NCI-H446 treated with DMSO at 0.1 percent for 48 hours (cell line): ENCODE measurements at places on chromosomes 11 and 22.

DNA sequence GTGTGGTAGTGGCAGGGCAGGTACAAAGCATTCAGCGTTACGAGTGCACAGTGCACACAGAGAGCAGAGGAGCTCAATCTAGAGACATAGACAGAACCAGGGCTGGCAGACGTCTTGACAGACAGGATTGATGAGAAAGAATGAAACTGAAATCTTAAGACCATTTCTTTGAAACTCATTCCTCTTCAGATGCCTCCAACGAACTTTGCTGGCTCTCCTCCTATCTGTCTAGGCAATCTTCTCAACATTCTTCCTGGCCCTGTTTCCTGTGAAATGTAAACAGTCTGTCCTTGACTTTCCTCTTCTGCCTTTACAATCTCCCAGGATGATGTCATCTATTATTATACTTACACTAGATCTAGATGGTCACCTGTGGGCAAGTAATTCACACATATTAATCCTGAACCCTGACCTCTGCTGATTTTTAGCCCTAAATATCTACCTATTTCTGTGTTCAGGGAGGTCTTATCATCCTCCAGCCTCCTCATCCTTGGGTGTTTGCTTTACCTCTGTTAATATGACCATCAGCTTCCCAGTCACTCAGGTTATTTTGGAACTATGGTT lies 119.5 kb downstream of the ENTHD1 start:
- DNase-seq, result no peak

DNA sequence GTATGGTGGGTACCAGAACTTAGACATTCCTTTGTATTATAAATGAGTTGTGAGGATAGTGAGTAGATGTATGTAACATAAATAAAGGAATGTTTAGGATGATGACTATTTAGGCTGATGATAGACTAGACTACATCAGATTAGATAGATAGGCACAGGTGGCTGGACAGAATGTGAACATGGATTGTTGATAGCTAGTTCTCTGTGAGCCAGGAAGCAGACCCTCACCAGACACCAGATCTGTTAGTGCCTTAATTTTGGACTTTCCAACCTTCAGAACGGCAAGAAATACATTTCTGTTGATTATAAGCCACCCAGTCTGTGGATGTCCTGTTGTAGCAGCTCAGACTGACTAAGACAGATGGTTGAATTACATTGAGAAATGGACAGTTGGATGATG lies 99.4 kb downstream of the SWAP70 start:
- DNase-seq, result no peak

GRCh38 chr11:126790550-126791081 lies 210.0 kb downstream of the KIRREL3 start:
- DNase-seq, result no peak

- DNase-seq, result no peak
These were observed 72.6 kb upstream of the GRAMD1B start for GRCh38 chr11:123357353-123357989.

DNA sequence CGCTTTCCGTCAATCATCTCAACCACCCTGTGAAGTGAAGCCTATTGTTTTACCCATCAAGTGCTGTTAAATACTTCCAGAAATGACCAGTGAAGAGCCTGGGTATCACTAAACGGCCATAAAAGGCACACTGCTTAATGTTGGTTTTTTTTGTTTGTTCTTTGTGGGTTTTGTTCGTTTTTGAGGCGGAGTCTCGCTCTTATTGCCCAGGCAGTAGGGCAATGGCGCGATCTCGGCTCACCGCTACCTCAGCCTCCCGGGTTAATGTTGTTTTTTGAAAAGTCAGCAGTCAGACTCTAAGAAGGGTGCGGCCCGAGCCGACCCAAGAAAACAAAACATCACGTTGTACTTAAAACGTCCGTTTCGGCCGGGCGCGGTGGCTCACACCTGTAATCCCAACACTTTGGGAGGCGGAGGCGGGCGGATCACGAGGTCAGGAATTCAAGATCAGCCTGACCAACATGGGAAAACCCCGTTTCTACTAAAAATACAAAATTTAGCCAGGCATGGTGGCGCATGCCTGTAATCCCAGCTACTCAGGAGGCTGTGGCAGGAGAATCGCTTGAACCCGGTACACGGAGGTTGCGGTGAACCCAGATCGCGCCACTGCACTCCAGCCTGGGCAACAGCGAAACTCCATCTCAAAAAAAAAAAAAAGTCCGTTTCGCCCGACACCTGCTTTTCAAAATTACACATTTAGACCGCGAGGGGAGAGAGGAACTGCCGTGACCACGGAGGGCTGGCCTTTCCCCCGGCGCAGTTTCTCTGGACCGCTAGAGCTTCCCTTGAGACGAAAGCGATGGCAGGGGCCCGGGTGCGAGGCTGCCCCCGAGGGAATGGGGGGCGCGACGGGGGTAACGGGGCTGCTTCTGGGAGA lies 714 bp downstream of the CD59 start:
- no peak for DNase-seq

DNA sequence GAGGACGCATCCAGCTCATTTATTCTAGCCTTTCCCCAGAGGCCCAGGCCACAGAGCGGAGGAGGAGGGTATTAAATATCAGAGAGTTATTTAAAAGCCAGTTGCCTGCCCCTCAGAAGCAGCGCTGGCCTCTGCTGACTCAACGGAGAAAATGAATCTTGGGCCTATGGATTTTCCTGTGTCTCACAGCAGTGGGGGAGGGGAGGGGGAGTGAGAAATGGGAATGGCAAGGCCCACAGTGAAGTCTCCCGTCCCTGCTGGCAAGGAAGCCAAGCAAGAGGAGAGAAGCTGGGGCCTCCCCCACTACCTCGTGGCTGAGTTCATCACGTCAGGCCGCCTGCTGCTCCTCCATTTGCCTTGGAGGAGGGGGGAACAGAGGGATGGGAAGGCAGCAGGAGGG lies 4.5 kb upstream of the TPBGL start:
- no peak for DNase-seq

DNA sequence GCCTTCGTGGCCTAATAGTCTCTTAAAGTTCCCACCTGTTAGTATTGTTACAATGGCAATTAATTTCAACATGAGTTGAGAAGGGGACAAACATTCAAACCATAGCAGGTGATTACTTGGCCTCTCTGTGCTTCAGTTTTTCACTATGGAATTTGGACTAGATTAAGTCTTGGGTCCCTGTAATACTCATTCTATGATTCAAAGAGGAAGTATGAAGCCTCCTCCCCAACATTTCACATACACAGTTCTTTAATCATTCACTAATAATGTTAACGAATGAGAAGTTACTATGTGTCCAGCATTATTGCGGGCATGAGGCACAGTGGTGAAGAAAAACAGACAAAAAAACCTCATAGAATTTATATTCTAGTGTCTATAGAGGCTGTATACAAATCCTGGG lies 19.9 kb upstream of the USP47 start:
- DNase-seq, result no peak

- peak; percentile 75 for DNase-seq
These were observed 453 bp downstream of the GAS2 start for GRCh38 chr11:22666688-22667439.

GRCh38 chr22:43391306-43391705 lies 20.5 kb upstream of the MPPED1 start:
- DNase-seq, result no peak

- DNase-seq, result no peak
These were observed 2.2 kb upstream of the SLC6A5 start for GRCh38 chr11:20597154-20597679.
